ENCODE measurements at places on chromosomes 13 and 19.

- DNase-seq = no peak
Observed at GRCh38 chr19:40144947-40145748, 46.1 kb upstream of the MAP3K10 start.

DNA sequence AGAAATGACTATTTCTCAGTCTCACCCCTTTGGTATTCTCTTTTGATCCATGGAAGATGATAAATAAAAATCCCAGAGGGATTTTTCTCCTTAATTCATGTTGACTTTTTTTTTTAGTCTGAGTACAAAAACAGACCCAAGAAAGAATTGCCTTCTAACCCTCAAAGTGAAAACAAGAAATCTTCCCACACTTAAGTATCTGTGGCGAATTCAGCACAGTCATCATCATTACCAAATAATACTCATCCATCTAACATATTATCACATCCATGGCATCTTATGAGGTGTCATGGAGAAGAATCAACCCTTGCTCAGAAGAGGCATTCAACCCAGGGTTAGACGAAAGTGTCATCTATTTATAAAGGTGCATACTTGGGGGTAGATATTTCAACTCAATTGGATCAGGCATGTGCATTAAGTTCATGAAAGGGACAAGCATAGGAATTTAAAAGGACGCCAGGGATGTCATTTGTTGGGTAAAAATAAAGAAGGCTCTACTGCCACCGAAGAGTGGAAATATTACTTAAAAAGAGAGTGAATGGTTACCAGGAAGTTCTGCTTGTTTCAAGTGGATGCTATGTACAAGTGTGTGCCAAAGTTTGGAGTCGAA, 101.9 kb downstream of the FLT1 start:
- no peak for DNase-seq

DNA sequence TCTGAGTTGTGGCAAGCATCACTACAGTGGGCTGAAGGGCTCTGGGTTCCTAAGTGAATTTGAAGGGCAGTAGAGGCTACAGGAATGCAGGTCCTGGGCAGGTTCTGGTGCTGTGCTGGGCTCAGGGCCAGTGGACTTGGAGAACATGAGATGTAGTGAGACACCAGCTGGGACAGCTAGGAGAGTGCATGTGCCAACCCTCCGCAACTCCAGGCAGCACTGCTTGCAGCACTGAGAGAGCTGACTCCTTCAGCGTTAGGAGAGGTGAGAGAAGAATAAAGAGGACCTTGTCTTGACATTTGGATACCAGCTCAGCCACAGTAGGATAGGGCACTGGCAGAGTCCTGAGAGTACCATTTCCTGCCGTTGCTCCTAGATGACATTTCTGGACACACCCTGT, 739.9 kb upstream of the PRR20A start:
- no peak for DNase-seq

- no peak for DNase-seq
Observed at GRCh38 chr13:67145950-67146349, 84.2 kb downstream of the PCDH9 start.

GRCh38 chr13:30071969-30072817, 221.8 kb upstream of the UBL3 start:
- no peak for DNase-seq

DNA sequence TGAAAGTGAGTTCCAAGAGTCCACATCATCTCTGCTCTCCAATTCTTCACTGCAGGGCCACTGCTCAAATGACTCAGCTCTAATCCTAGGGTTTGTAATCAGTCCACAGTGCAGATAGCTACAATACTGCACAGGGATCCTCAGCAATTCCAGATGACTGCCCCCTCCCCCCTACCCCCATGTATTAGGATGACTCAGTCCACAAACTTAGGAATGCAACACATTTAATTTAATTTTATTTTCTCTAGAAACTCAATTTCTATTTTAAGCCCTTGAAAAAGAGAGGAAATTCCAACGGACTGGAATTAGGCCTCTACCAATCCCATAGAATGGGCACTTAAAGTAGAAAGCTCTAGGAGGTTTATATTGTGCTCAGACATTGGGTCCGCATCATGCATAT, 173.8 kb upstream of the SOX21 start:
- no peak for DNase-seq

GRCh38 chr19:1252221-1252820, 3.9 kb downstream of the MIDN start:
- no peak for DNase-seq

- DNase-seq = no peak
Observed at GRCh38 chr13:64925284-64925683, 2304.9 kb downstream of the PCDH9 start.

GRCh38 chr19:30102666-30103065, 160.6 kb downstream of the URI1 start:
- DNase-seq = no peak

DNA sequence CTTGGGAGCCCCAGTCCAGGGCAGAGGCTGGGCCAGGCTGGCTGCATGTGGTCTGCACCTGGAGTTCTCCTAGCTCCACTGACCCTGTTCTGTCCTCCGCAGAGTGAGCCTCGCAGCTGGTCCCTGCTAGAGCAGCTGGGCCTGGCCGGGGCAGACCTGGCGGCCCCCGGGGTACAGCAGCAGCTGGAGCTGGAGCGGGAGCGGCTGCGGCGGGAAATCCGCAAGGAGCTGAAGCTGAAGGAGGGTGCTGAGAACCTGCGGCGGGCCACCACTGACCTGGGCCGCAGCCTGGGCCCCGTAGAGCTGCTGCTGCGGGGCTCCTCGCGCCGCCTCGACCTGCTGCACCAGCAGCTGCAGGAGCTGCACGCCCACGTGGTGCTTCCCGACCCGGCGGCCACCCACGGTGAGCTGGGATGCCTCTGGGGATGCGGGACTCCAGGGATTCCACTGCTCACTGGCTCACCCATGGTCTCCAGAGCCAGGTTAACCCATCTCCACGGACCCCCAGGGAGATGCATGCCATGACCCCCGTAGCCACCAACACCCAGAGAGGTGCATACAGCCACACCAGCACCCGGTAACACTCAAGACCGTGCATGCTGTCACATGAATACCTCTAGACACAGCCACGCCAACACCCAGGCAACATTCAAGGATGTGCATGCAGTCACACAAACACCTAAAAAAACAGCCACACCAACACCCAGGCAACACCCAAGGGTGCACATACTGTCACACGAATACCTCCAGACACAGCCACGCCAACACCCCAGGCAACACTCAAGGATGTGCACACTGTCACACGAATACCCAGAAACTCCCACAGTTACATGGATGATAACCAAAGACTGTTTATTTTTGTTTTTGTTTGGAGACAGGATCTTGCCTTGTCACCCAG, 8.2 kb downstream of the PKN1 start:
- no peak for DNase-seq

DNA sequence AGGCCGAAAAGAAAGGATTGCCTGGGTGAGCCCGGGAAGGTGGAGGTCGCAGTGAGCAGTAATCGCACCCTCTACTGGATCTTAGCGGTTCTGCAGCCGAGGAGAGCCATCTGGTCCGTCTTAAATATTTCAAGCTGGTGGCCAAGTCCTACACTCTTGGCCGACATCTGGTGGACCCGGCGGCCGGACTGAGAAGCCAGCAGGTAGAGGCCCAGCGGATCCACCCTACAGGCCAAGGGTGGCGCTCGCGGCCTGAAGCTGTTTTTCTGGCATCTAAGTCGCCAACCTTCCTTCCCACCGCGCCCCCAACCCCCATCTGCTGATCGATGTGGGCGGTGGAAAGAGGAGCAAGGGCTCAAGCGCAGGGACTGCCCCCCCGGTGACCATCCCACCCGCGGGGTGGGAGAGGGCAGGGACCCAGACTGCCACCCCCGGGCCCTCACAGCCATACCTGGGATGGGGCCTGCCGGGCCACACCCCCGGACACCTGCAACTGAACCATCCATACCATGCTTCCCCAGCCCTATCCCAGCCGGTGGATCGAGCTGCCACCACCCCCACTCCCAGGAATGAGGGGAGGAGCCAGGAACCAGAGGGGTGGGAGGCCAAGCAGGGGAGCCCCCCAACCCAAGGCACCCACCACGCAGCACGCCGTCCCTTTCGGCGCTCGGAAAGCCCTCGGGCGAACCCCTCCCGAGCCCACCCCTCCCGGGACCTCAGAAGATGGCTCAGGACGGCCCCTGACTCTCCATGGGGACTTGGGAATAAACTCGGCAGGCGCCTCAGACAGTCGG, 46.3 kb upstream of the ZNF730 start:
- DNase-seq = no peak

- DNase-seq = no peak
Observed at GRCh38 chr13:43573802-43574514, 212.8 kb downstream of the ENOX1 start.

GRCh38 chr13:63948045-63948444, 2532.4 kb upstream of the PCDH20 start:
- DNase-seq = no peak

DNA sequence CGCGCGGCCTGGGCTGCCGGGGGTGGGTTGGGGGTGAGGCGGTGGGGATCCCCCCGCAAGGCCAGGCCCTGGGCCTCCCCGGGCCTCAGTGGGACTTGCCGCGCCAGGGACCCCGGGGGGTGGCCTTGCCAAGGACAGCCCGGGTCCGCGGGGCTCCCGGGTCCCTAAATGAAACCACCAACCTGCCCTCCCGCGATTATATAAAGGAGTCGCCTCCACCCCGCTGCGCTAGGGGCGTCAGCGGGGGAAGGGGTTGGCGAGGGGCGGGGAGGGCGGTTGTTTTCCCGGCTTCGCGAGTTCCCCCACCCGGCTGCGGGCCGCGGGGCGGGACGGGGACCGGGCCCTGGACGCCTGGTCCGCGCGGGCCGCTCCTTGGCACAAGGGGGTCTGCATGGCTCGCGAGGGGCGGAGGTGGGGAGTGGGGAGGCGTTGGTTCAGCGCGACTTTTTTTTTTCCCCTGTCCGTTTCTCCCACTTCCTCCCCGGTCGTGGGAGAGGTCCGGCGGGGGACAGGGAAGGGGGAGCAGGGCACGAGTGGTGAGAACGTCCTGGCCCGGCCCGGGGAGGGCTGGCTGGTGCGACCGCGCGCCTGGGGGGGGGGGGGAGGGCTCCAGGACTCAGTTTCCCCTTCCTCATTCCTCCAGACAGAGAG, 822 bp upstream of the ZBTB7A start:
- DNase-seq = peak; percentile 46

GRCh38 chr19:33274663-33275558, 27.4 kb downstream of the CEBPA start:
- DNase-seq = no peak

DNA sequence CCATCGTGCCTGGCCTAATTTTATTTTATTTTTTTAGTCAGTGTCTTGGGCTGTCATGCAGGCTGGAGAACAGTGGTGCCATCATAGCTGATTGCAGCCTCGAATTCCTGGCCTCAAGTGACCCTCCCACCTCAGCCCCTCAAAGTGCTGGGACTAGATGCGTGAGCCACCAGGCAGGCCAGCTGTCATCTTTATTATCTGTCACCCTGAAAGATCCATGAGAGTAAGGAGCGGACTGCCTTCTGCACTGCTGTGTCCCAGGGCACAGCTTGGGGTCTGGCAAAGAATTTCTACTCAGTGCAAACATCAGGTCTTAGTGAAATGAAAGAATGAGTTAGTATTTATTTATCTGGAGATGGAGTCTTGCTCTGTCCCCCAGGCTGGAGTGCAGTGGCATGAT, 9.5 kb upstream of the TLE5 start:
- DNase-seq = no peak

- no peak for DNase-seq
Observed at GRCh38 chr13:73910733-73911132, 223.5 kb downstream of the KLF12 start.

GRCh38 chr19:45972081-45972946, 1.4 kb downstream of the NOVA2 start:
- DNase-seq = peak; percentile 2

- no peak for DNase-seq
Observed at GRCh38 chr13:79075703-79076102, 330.4 kb downstream of the RBM26 start.

DNA sequence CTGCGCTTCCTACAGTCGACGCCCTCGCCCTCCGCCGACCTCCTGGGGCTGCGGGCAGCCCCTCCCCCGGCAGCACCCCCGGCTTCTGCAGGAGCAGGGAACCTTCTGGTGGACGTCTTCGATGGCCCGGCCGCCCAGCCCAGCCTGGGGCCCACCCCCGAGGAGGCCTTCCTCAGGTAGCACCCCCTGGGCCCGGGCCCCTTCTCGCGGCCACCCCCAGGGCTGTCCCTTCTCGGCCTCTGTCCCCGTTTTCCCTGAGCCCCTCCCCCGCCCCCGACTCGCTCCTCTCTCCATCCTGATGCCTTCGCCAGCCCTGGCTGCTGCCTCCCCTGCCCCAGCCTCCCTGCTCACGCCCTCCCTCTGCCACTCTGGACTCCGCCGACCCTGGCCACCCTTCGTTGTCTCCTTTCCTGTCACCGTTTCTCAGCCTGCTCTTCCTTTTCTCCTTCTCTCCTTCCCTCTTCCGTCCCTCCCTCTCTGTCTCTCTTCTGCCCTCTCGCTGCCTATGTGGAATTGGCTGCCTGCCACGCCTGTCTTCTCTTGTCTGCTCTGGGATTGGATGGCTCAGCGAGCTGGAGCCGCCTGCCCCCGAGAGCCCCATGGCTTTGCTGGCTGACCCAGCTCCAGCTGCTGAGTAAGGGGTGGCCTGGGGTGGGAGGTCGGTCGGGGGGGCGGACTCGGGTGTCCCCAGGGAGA, 11.0 kb downstream of the FUZ start:
- no peak for DNase-seq

DNA sequence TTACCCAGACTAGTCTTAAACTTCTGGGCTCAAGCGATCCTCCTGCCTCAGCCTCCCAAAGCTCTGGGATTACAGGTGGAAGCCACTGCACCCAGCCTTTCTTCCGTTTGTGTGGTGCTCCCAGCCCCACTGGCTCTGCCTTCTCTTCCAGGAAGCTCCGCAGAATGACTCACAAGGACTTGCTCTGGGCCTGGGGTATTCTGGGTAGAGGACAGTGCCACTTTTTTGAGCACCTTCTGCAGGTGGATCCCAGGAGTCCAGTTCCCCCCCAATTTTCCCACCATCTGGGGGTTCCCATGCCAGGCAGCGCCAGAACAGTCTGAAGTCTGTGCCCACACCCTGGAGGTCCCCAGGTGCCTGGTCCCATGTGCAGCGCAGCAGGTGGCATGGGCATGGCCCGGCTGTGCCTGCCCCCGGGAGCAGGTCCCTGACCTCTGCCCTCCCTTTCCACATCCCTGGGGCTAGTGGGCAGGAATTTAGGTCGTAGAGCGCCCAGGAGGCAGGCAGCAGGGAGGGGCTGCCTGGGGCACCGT, 1.6 kb downstream of the REEP6 start:
- DNase-seq = no peak
